ENCODE measurements at places on chromosomes 3 and 15.

- H3K27me3 ChIP-seq: peaks cover 23% of the 10 kb centered on the region
- no peak overlapping the region for H3K27ac ChIP-seq
- no peak overlapping the region for H3K4me3 ChIP-seq
- no peaks in the 10 kb centered on the region for H3K36me3 ChIP-seq
- no peaks in the 10 kb centered on the region for H3K4me1 ChIP-seq
- DNase-seq: no peak
Measured at GRCh38 chr15:79296583-79296982, 14.1 kb downstream of the ANKRD34C start.

- peak overlapping the region; percentile 51 for H3K4me3 ChIP-seq
- H3K36me3 ChIP-seq: no peaks in the 10 kb centered on the region
- peak; percentile 82 for DNase-seq
- H3K27ac ChIP-seq: peak overlapping the region; percentile 68
Measured at GRCh38 chr3:87088993-87089841, 98.3 kb upstream of the VGLL3 start.

GRCh38 chr15:74604983-74605794 is 10.4 kb upstream of the CLK3 start:
- H3K4me1 ChIP-seq: peaks cover 7% of the 10 kb centered on the region
- DNase-seq: no peak
- no peak overlapping the region for H3K4me3 ChIP-seq
- H3K27me3 ChIP-seq: no peaks in the 10 kb centered on the region

GRCh38 chr3:88057630-88058305 is 1.0 kb downstream of the CGGBP1 start:
- H3K36me3 ChIP-seq: peaks cover 20% of the 10 kb centered on the region
- no peak for DNase-seq
- H3K4me1 ChIP-seq: peaks cover 61% of the 10 kb centered on the region
- peak overlapping the region; percentile 98 for H3K27ac ChIP-seq
- H3K27me3 ChIP-seq: no peaks in the 10 kb centered on the region
- peak overlapping the region; percentile 94 for H3K4me3 ChIP-seq

DNA sequence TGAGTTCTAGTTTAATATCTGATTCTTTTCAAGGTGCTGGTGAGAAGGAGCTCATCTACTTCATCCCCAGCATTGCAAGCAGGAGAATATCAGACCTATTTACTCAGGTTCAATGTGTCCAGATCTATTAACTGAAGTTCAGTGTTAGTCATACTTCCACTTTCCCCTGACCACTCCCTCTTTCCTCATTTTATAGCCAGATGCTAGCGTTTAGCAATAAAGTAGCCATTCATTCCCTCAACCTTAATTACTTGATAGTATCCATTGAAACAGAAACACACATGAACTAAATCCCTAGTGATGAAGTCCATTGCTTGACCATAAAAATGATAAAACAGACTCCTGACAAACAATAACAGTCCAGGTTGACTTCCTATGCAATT is 60.0 kb downstream of the RPL22L1 start:
- H3K27me3 ChIP-seq: no peaks in the 10 kb centered on the region
- H3K4me1 ChIP-seq: peaks cover 21% of the 10 kb centered on the region
- no peak for DNase-seq
- no peak overlapping the region for H3K4me3 ChIP-seq
- H3K36me3 ChIP-seq: no peaks in the 10 kb centered on the region

DNA sequence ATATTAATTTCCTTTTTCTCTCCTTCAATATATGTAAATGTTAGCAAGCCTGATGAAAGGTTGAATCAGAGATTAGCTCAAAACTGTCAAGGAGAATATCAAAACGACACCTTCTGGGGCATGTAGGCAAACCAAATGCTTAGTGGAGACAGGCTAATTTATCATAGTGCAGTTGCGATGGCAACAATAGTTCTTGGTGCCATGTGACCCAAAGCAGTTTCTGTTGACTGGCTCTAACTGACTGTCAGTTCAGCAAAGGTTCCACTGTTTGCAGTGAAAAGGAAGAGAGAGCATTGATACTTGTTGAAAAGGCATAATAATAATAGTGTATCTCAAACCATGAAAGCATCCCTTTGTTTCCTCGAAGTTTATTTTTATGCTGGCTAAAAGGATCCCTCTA is 513.9 kb downstream of the NLGN1 start:
- H3K4me3 ChIP-seq: no peak overlapping the region
- no peaks in the 10 kb centered on the region for H3K36me3 ChIP-seq
- no peak overlapping the region for H3K27ac ChIP-seq
- H3K4me1 ChIP-seq: no peaks in the 10 kb centered on the region
- no peak for DNase-seq

DNA sequence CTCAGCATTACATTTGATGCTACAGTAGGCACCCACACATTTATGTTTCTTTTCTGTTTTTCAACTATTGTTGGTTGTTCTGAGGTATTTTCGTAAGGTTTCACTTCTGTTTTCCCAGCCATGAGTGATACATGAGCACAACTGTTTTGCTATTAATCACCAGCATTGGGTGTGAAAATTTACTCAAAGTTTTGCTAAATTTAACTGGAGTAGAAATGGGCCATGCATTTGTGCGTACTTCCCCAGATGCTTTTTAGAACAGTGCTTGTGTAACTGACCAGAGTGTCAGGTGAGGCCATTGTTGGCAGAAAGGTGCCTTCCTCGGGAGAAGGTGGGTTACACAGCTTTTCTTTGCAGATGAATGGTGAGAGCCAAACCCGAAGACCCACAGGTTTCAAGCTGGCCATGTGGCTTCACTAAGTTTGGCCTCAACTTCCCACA is 70.4 kb downstream of the ST6GAL1 start:
- H3K4me3 ChIP-seq: no peak overlapping the region
- H3K36me3 ChIP-seq: no peaks in the 10 kb centered on the region
- no peaks in the 10 kb centered on the region for H3K4me1 ChIP-seq
- H3K27me3 ChIP-seq: no peaks in the 10 kb centered on the region
- no peak for DNase-seq
- H3K27ac ChIP-seq: no peak overlapping the region

DNA sequence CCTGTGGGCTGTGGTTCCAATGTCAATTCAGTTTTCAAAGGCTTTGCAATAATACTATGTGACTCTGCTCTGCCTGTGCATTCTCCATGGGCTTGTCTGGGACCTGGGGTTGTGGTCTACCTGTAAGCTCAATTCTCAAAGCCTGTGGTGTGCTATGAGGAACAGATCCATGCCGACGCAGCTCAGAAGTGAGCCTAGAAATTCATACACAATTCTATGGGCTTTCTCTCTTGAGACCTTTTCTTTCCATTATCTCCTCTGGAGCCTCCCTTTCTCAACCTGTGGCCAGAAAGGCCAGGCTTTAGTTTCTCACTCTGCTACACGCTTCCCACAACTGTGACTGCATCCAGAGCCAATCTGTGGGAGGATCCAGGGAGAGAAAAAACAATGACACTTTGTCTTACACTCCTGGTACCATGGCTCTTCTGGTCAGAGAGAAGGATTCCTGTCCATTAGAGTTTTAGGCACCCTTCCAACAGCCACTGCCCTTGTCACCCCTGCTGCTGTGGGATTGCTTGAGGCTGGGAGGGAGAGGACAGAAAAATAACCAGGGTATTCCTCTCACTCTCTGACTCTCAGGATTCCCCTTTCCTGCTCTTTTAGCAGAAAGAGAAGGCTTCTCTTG is 34.1 kb upstream of the KLF13 start:
- peaks cover 8% of the 10 kb centered on the region for H3K4me1 ChIP-seq
- no peak overlapping the region for H3K4me3 ChIP-seq
- no peaks in the 10 kb centered on the region for H3K36me3 ChIP-seq
- no peak overlapping the region for H3K27ac ChIP-seq

DNA sequence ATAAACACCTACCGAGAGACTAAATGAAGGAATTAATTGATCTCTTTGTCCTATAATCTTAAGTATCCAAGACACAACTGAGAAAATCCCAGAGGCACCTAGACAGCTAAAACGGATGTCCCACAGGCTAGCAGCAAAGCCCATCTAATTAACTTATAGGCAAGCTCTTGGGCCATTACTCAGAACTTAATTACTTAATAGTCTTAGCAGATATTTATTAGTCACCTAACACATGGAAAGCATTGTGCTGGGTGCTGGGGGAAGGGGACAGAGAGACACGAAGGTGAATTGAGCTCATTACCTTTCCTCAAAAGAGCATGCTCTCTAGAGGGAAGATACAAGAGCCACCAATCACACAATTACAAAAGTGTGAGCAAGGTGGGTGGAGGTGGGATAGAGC is 189.8 kb upstream of the PROK2 start:
- no peak for DNase-seq
- no peak overlapping the region for H3K27ac ChIP-seq
- no peaks in the 10 kb centered on the region for H3K4me1 ChIP-seq
- H3K27me3 ChIP-seq: no peaks in the 10 kb centered on the region
- no peak overlapping the region for H3K4me3 ChIP-seq

- no peaks in the 10 kb centered on the region for H3K36me3 ChIP-seq
- no peak for DNase-seq
- H3K4me3 ChIP-seq: no peak overlapping the region
- H3K27me3 ChIP-seq: no peaks in the 10 kb centered on the region
Measured at GRCh38 chr3:188807006-188807405, 364.8 kb upstream of the TPRG1 start.

GRCh38 chr15:60563539-60564404 is 84.8 kb upstream of the ICE2 start:
- H3K4me1 ChIP-seq: peaks cover 7% of the 10 kb centered on the region
- H3K4me3 ChIP-seq: no peak overlapping the region

- peaks cover 10% of the 10 kb centered on the region for H3K4me1 ChIP-seq
- no peaks in the 10 kb centered on the region for H3K36me3 ChIP-seq
- no peaks in the 10 kb centered on the region for H3K27me3 ChIP-seq
- H3K4me3 ChIP-seq: no peak overlapping the region
- no peak overlapping the region for H3K27ac ChIP-seq
- no peak for DNase-seq
Measured at GRCh38 chr3:153245661-153246060, 83.6 kb downstream of the RAP2B start.

- no peaks in the 10 kb centered on the region for H3K27me3 ChIP-seq
- no peak overlapping the region for H3K4me3 ChIP-seq
- no peaks in the 10 kb centered on the region for H3K36me3 ChIP-seq
- H3K27ac ChIP-seq: no peak overlapping the region
- no peaks in the 10 kb centered on the region for H3K4me1 ChIP-seq
- no peak for DNase-seq
Measured at GRCh38 chr3:100696161-100696560, 13.1 kb upstream of the TFG start.

GRCh38 chr3:31748933-31749295 is 216.2 kb downstream of the STT3B start:
- DNase-seq: no peak
- no peak overlapping the region for H3K4me3 ChIP-seq
- H3K27me3 ChIP-seq: no peaks in the 10 kb centered on the region
- H3K4me1 ChIP-seq: no peaks in the 10 kb centered on the region
- H3K36me3 ChIP-seq: no peaks in the 10 kb centered on the region
- no peak overlapping the region for H3K27ac ChIP-seq

DNA sequence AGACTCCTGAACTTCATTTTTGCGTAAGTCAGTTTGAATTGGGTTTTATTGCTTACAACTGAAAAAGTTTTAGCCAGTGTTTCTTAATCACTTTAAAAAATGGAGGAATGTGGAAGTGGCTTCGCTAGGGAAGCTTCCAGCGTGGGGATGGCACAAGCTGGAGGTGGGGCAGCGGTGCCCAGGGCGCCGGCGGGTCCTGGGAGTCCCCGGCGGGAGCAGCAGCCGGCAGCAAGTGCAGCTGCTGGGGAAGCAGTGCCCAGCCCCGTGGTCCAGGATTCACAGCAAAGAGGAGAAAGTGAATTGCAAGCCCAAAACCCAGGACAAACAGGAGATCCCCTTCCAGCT is 301.8 kb upstream of the PROK2 start:
- H3K27me3 ChIP-seq: no peaks in the 10 kb centered on the region
- no peak overlapping the region for H3K4me3 ChIP-seq
- H3K36me3 ChIP-seq: no peaks in the 10 kb centered on the region

GRCh38 chr3:191762323-191762960 is 301.5 kb downstream of the PYDC2 start:
- H3K27me3 ChIP-seq: no peaks in the 10 kb centered on the region
- no peaks in the 10 kb centered on the region for H3K36me3 ChIP-seq
- peak; percentile 41 for DNase-seq
- no peak overlapping the region for H3K4me3 ChIP-seq
- no peaks in the 10 kb centered on the region for H3K4me1 ChIP-seq

GRCh38 chr3:134485075-134485717 is 589 bp downstream of the ANAPC13 start:
- no peaks in the 10 kb centered on the region for H3K27me3 ChIP-seq
- peaks cover 26% of the 10 kb centered on the region for H3K4me1 ChIP-seq
- peak overlapping the region; percentile 78 for H3K4me3 ChIP-seq

DNA sequence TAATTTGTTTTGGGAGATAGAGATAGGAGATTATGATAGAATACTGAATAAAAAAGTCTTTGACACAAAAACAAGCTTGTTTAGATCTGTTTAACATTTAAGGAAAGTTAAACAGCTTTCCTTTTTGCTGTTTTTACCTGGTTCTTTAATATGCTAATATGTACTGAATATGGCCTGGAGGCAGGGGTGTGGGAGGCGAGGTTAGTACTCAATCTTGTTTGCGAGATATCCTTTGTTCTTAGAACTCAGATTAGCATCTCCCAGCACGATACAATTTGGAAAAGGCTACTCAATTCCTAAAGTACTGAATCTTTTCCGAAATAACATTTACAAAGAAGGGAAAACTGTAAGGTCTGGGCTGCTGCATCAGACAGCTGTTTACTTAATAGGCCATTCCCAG is 40.8 kb upstream of the ST3GAL6 start:
- H3K4me1 ChIP-seq: no peaks in the 10 kb centered on the region
- H3K36me3 ChIP-seq: no peaks in the 10 kb centered on the region
- DNase-seq: no peak
- H3K4me3 ChIP-seq: no peak overlapping the region

DNA sequence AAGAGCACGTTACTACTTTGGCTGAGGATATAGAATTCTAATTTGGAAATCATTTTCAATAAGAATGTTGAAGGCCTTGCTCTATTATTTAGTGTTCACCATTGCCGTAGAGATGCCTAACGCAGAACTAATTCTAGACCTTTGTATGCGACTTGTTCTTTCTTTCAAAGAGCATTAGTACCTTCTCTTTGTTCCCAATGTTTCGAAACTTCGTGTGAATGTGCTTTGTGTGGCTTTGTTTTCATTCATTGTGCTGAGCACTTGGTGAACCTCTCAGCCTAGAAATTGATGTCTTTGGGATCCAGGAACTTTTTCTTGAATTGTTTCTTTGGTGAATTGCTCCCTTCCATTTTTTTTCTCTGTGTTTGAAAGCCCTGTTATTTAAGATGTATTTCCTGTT is 19.8 kb upstream of the PCSK6 start:
- no peaks in the 10 kb centered on the region for H3K4me1 ChIP-seq
- no peak overlapping the region for H3K4me3 ChIP-seq
- no peak overlapping the region for H3K27ac ChIP-seq

- no peaks in the 10 kb centered on the region for H3K36me3 ChIP-seq
- no peak overlapping the region for H3K27ac ChIP-seq
- no peaks in the 10 kb centered on the region for H3K27me3 ChIP-seq
- no peak for DNase-seq
Measured at GRCh38 chr15:96130734-96131133, 199.8 kb upstream of the NR2F2 start.

DNA sequence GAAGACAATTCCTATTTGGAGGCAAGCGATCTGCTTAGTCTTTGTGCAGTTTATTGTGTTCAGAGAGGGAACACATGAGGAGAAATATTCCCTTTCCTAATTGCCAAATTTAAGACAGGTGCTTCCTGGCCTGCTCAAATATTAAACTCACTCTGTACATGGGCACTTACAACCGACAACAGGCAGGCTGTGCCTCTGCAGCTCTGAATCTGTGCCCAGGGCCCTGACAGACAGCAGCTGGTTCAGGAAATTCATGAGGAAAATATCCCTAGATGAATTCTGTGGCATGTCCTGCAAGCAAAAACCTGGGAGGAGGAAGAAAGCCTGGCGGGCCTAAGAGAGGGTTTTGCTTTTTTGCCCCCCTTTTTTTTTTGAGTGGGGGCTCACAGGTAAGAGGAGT is 169.3 kb upstream of the TRIM42 start:
- H3K4me3 ChIP-seq: no peak overlapping the region
- DNase-seq: no peak
- no peaks in the 10 kb centered on the region for H3K36me3 ChIP-seq
- H3K27ac ChIP-seq: no peak overlapping the region
- H3K4me1 ChIP-seq: no peaks in the 10 kb centered on the region

All from stomach (tissue), 19 donors.